ENCODE measurements at places on chromosomes 13 and 19.

- no peak for DNase-seq
Observed at GRCh38 chr13:79341202-79341601, 64.9 kb downstream of the RBM26 start.

DNA sequence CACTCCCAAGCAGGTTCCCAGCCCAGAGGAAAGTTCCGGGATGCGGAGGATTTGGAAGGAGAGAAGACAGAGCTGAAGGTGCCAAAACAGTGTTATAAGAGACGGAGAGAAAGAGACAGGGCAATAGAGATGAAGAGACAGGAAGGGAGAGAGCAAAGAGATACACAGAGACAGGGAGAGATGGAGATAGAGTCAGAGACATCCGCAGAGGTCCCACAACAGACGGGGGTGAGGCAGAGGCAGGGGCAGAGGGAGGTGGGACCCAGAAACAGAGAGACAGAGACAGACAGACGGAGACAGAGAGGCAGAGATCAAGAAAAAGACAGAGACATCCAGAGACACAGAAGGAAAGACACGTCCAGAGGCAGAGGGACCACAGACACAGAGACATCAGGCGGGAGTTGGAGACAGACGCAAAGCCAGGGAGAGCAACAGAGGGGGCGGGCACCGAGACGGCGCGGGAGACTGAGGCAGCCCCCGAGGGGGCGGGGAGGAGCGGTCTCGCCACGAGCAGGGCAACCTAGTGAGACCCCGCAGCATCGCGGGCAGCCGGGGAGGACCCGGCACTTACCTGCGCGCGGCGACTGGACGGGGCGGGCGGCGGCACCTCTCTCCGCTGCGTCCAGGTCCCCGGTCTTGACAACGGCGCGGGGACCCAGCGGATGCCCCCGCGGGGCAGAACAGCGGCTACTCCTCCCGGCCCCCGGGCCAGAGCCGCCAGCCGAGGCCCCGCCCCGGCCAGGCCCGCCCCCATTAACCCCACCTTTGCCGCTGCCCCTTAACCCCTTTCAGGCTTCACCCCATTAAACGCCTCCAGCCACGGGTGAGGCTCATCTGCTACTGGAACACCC is at the start of gene GPR4:
Gene GPR4, minus strand, starts transcription at position 689 of the 851 bp plus-strand sequence. CDS start 10,346 bp downstream, outside the sequence.
- no peak for DNase-seq

- DNase-seq: no peak
Observed at GRCh38 chr13:110637747-110638146, 22.4 kb downstream of the NAXD start.

DNA sequence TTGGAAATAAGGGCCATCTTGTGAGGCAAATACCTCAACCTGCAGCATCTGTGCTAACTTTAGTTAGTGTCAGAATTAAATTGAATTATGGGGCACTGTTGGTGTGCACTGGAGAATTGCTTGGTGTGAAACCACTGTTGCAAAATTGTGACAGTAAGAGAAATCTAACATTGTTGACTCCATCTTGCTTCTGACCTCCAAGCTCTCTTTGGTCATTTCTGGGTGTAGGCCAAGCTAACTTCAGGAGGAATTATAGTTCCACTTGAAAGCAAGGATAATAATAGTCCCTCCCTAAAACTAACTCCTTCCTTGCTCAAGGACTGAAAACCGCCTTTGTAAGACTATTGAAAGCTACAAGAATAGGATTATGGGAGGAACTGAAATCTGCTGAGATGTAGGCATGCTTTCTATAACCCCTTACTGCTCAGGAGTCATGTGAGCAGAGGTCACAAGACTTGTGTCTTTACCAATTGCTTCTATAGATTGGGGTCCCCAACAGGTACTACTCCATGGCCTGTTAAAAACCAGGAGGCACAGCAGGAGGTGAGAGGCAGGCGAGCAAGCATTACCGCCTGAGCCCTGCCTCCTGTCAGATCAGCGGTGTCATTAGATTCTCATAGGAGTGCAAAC is 24.9 kb upstream of the GAS6 start:
- no peak for DNase-seq

GRCh38 chr13:114311908-114312307 is 2.4 kb upstream of the CHAMP1 start:
- no peak for DNase-seq

GRCh38 chr19:45629704-45630103 is 9.5 kb downstream of the EML2 start:
- no peak for DNase-seq

GRCh38 chr19:42235181-42235580 is 7.2 kb downstream of the GSK3A start:
- DNase-seq: no peak

DNA sequence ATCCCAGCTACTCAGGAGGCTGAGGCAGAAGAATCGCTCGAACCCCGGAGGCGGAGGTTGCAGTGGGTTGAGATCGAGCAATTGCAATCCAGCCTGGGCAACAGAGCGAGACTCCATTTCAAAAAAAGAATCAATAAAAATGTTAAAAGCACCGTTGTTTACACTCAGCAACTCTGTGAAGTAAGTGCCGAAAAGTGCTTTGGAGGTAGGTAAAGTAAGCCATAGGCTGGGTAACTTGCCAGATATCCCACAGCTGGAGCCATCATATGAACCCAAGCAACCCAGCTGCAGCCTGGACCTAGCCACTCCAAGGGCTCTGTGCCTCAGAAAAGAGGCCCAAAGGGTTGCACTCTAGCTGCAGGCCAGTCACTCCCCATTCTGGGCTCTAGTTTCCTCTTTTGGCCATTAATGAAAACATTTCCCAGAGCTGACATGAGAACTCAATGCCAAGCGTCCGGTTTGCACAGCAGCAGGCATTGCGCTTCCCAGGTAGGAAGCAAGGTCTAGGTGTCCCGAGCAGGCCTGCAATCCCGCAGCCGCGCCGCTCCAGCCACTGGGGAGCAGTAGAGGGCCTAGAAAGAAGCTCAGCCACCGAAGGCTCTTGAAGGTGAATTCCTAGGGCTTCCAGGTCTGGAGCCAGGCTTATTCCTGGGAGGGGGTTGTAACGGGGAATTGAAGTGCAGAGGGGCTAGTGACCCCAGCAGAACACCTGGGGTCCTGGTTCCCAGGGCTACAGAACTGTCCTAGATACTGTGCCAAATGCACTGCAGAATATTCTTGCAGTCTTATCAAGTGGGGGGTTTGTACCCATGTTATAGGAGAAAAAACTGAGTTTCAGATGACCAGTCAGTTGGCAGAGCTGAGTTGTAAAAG is 4.1 kb upstream of the CD79A start:
- DNase-seq: peak; percentile 71

DNA sequence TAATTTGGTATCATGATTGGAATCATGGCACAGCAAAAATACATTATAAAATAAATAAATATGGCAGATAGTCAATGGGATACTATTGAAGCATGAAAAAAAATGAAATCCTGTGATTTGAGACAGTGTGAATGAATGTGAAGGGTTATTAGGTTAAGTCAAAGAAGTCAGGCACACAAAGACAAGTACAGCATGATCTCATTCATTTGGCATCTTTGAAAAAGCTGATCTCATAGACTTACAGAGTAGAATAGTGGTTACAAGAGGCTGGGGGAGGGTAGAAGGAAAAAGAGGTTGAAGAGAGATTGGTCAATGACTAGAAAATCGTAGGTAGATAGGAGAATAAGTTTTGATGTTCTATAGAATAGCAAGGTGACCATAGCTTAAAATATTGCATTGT is 295.1 kb upstream of the SLITRK5 start:
- no peak for DNase-seq

- no peak for DNase-seq
Observed at GRCh38 chr13:36986462-36987240, 12.5 kb downstream of the ALG5 start.

DNA sequence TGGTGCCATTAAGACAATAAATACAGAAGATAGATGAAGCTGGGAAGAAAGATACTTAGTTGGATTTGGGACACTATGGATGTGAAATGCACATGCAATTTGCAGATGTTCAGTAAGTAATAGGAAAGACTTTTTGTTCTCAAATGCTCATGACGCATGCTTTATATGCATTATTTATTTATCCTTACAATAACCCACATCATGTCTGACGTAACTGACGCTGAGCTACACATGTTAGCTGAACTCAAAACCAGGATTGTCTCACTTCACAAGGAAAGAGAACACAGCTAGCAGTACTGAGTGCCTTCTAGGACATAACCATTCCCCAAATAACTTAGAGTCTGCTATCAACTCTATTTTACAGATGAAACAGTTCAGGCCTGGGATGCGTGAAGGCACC is 463.4 kb downstream of the FGF9 start:
- DNase-seq: no peak

DNA sequence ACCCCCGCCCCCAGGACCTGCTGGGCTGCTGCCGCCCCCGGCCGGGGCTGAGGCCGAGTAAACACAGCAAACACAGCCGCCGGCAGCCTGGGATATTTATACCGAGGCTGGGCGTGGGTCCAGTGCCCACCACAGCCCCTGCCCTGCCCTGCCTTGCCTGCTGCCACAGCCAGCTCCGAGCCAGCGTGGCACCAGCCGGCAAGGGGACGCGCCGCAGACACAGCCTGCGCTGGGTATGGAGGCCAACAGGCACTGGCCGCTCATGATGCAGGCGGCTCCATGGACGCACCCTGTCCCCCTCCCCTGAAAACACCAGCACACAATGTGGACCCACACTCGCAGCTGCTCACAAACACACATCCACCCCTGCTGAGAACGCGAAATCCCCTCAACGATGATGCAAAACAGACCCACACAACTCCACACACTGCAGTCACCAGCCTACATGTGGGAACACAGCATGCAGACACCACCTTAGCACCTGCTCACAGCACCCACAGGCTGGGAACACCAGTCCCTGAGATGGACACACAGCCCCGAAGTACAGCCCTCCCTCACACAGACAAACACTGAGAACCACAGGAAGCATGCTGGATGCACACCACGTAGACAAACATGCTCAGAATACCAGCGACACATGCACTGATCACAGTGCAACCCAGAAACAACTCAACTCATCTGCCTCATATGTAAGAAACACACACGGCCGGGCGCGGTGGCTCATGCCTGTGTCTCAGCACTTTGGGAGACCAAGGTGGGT is 16.2 kb downstream of the CCDC97 start:
- DNase-seq: no peak

DNA sequence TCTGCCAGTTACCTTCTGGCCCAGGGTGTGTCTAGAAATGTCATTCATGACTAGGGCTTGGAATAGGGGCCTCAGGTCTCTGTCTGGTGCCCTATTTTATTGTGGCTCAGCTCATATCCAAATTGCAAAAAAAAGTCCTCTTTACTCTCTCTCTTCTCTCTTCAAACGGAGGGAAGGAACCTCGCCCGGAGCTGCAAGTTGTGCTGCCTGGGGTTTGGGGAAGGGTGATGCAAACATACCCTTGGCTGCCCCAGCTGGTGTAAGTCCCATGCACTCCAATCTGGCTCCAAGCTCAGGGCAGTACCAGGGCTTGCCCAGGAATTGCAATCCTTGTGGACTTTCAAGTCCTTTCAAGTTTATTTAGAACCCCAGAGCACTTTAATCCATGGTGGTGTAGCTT is 549.6 kb downstream of the PCDH17 start:
- no peak for DNase-seq

DNA sequence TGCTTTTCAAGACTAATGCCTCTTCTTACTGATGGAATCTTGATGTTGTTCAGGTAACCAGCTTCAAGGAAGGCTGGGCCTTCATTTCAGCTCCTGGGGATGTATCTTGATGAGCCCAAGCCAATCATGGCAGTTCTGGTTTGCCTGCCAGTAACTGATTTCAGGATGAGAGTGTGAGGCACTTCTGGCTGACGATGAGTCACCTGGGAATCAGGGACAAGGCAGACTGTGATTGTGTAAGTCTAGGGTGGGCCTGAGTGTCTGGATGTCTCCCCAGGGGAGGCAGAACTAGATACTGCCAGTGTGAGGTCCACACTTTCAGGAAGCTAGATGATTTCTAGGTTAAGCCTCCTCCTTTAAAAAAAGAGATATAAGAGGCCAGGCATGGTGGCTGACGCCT is 77.3 kb upstream of the KL start:
- no peak for DNase-seq

DNA sequence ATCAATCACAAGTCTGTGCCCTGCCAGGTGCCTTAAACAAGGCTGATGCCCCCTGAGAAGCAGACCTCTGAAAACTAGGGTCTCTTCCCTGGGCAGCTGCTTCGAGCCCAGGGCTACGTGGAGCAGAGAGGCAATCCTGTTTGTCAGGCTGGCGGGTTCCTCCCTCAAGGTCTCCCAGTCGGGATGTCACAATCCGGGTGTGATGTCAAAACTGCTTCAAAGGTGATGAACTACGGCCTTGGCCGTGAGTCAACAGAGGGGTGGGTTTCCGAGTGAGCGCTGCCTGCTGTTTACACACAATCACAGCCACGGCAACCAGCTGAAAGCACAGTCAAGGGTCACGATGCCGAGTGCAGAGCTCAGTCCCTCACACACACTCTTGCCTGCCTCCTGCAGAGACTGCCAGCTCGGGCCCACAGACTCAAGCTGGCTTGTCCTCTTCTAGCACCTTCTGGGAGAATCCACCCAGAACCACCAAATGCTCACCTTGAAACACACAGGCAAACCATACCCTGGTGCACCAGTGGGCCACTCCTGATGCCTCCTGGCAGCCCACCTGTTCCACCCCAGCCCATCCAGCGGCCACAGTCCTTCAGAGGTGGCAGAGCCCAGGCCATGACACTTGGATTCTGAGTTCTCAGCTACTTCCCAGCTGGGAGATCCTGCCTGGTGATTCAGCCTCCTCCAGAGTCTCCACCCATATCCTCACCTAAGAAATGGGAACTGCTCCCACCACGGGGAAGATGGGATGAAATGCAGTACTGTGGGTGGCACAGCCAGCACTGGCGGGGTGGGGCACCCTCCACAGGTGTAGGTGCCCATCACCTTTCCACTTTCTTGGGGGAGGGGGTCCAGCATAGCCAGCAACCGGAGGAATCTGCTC is 6.8 kb downstream of the ELL start:
- no peak for DNase-seq

GRCh38 chr13:58087566-58087965 is 456.0 kb downstream of the PCDH17 start:
- DNase-seq: no peak
